CD4-positive, alpha-beta T cell treated with Interleukin-1 beta for 1 hour (primary cell): ENCODE measurements at places on chromosomes 2 and 18.

DNA sequence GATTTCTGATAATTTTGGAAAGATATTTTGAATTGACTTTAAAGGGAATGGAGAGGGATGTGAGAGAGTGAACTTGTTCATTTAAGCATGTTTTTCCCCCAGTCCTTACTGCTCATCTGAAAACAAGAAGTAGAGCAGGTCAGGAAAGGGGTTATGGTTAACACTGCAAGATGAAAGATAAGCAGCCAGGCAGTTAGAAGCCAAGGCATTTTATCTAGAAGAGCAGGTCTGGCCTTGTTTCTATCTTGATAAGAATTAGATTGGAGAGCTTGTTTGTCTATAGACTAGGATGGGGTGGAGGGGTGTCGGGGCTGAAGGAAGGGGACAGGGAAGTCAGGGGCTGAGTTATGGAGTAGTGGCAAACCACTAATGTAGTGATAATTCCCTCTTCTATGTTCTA lies 171.6 kb downstream of the IKZF2 start:
- no peak for DNase-seq

DNA sequence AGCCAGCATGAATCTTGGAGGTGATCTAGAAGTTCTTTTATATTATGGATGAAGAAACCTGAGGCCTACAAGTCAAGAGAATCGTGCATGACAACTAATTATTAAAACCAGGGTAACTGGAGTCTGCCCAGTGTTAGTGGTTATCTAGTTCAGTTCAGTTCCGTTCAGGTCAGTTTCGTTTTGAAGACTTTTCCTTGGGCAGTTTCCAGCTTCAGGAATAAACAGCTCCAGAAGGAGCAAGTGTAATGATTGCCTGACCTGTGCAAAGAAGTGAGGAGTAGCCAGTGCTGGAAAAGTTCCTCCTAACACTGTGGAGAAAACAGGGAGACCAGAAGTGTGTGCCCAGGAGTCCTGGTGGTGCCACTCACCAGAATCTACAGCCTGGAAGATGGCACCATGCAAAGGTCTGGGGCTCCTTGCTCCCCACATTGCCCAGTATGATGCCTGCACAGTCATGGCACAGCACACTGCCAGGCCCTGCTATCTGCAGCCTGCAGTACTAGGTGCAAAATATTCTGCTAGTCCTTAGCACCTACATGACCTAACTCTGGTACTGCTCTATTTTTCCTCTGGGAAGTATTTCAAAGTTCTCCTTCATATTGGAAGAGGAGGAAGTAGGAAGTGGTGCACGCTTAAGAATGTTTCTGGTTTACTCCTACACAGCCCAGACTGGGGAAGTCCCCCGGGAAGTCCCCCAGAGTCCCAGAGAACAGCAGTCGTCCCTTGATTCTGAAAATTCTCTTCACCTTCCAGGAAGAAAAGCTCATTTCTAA lies 65.8 kb downstream of the SUMO1 start:
- peak; percentile 10 for DNase-seq

- no peak for DNase-seq
Observed at GRCh38 chr2:129056309-129056958, 737.8 kb upstream of the HS6ST1 start.

- DNase-seq: peak; percentile 10
Observed at GRCh38 chr2:232839411-232840079, 30.5 kb upstream of the SNORC start.

DNA sequence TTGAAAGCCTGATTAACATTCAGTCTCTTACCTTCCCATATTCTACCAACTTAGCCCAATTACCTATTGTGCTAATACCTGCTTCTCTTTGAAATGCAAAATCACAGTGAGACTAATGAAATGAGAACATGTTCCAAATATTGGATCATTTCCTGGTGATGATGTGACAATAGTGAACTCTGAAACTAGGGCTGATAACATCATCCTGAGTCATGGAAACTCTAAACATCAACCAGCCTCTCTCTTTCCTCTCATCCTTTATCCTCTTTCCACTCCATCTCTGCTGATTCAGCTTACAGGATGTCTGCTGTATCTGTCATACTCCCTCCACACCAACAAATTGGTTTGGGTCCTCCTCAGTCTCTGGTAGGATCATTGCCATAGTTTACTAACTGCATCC lies 98.8 kb upstream of the NCKAP5 start:
- no peak for DNase-seq

GRCh38 chr18:11548916-11549551 lies 60.4 kb upstream of the SLC35G4 start:
- DNase-seq: no peak

DNA sequence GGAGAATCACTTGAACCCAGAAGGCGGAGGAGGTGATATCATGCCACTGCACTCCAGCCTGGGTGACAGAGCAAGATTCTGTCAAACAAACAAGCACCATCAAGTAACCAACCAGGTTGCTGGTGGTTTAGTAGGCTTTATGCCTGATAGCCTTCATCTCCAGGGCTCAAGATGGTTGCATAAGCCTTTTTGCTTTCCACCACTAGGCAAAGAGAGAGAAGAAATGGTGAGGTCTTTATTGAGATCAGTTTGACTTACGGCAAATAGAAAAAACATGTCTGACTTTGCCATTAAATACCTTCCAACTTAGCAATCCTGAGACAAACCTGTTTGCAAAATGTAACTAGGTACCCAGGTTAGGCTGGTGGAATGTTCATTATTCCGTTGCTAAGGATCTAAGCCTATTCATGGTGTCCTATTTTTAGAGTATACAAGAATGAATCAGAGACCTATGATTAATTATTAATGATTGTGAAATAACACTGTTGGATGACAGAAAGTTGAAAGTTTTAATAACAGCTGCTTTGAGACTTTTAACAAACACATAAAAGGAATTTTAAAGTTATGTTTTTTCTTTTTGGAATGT lies 53.5 kb upstream of the SLC38A11 start:
- no peak for DNase-seq

GRCh38 chr2:102826904-102827303 lies 65.1 kb downstream of the TMEM182 start:
- DNase-seq: no peak

DNA sequence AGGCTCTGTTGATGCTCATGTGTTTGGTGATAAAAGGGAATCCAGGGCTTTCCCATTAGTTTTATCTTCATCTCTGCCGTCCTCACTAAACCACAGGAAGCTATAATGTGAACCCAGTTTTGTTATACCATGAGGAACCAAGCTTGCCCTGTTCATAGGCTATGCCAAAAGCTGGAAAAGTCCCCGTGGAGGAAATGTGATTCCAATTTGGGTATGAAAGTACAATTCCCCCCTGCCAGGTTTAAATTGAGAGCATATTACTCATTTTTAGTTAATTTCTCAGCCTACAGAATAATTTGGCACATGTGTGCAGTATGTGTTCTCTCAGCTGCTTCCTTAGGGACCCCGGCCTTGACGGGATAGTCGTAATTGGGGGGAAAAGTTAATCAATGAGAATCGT lies 327.4 kb downstream of the RND3 start:
- no peak for DNase-seq

DNA sequence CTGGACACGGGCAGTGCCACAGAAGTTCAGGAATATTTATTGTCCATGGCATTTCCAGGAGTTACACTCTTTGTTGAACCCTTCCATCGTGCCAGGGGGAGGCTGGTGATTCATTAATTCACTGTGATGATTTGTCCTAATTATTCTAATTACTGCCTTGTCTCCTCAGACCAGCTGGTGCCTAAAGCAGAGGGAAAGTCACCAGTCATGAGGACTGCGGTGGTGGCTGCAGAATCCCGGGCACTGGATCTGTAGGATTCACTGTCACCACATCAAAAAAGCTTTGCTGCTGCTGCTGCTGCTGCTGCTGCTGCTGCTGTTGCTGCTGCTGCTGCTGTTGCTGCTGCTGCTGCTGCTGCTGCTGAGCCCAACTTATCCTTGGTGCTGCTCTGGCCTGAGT lies 908.2 kb downstream of the TSN start:
- DNase-seq: no peak

- DNase-seq: no peak
Observed at GRCh38 chr2:55840460-55840859, 83.1 kb downstream of the EFEMP1 start.

DNA sequence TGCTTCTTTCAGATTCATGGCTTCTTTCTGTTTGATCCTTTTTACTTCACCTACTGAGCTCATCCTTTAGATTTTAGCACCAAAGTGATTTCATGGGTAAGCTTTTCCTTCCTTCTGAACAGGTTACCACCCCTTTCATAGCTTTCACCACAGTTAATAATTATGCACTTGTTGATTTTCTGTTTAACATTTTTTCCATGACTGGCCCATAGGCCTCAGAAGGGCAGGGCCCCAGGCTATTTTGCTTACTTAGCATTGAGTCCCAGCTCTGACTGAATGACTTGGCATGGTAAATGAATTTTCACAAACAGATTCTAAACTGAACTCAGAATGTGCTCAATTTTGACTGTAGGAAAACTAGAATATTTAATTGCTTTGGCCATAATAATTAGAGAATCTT lies 177.0 kb downstream of the GCA start:
- DNase-seq: no peak

- no peak for DNase-seq
Observed at GRCh38 chr2:121171625-121172119, 113.3 kb downstream of the TFCP2L1 start.

DNA sequence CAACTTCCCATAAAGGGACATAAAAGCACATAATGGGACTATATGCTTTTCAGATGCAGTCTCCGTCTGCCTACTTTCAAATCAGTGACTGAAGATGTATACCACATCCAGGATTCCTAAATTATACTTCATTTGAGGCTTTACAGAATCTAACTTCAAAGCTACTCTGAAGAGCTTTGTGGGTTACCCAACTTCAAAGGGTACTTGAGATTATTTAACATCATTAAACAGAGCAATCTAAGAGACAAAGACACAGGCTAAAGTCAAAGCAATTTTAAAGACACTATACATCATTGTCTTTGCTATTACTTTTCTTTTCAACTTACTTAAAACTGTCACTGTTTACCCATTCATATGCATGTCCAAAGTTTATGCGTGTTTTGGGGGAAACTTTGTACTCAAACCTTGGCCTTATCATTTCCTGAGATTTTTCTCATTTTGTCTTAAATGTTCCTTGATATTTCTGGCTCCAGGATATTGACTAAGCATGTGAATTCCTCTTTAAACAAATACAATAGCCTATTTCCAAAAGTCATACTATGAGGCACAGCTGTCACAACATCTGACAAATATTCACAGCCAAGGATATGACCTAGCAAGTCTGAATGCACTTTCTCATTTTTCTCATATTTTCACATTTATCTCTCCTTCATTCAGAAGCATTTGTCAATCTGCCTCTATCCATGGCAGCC lies 1985.1 kb upstream of the PIK3C3 start:
- DNase-seq: no peak

- no peak for DNase-seq
Observed at GRCh38 chr2:172561270-172561669, 5.4 kb downstream of the PDK1 start.

GRCh38 chr18:69981948-69982347 lies 34.3 kb upstream of the CD226 start:
- no peak for DNase-seq

DNA sequence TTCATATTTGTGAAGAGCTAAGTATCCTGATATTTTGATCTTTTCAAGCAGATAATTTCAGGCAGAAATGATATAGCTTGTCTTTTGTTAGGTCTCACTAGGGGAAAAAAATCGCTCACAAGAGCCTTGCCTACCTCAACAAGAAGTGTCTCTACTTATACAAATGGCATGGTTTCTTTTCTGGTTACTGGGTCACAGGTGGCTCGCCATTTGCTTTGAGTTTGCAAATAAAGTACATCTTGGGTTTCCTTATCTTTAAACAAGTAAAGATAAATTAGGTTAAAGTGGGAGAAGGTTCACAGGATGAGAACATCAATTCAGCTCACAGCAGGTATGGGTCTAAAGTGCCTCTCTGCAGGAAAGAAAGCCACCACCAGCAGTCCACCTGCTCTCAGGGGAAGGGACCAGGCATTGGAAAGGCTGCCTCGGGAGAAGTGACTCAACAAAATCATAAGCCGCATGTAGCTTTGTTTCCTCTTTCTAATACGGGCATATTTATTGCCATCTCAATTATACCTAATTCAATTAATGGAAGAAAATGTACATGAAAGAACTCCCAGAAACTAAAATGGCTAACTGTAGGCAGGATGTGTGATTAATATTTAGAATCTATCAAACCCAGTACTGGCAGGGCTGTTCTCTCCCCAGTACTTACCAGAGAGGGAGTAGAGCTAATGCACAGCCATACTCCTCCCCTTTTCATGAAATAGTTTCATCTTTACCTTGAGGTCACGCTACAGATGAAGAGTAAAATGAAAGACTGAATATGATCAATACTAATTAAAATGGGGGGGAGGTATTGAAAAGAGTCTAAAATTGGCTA lies 28.3 kb downstream of the CDC42EP3 start:
- no peak for DNase-seq

DNA sequence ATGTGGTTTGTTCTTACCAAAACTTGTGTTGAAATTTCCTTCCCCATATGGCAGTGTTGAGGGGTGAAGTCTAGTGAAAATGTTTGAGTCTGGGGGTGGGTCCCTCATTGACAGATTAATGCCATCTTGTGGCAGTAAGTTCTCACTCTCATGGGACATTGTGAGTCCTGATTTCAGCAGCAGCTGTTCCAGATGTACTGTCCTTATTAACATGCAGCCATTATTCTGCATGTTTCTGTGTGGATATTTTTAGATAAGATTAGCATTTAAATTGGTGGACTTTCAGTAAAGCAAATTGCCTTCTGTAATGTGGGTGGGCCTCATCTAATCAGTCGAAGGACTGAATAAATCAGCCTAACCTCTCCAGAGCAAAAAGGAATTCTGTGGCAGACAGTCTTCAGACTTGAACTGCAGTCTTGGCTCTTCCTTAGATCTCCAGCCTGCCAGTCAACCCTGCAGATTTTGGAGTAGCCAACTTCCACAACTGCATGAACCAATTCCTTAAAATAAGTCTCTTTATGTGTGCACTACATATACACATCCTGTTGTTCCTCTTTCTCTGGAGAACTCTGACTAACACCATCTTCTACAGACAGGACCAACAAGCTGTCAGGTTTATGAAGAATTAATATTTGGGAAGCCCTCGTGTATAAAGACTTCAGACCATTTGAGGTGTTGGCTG lies 138.7 kb upstream of the ZNF516 start:
- DNase-seq: no peak

- DNase-seq: no peak
Observed at GRCh38 chr2:98926601-98927000, 9.4 kb downstream of the CRACDL start.

DNA sequence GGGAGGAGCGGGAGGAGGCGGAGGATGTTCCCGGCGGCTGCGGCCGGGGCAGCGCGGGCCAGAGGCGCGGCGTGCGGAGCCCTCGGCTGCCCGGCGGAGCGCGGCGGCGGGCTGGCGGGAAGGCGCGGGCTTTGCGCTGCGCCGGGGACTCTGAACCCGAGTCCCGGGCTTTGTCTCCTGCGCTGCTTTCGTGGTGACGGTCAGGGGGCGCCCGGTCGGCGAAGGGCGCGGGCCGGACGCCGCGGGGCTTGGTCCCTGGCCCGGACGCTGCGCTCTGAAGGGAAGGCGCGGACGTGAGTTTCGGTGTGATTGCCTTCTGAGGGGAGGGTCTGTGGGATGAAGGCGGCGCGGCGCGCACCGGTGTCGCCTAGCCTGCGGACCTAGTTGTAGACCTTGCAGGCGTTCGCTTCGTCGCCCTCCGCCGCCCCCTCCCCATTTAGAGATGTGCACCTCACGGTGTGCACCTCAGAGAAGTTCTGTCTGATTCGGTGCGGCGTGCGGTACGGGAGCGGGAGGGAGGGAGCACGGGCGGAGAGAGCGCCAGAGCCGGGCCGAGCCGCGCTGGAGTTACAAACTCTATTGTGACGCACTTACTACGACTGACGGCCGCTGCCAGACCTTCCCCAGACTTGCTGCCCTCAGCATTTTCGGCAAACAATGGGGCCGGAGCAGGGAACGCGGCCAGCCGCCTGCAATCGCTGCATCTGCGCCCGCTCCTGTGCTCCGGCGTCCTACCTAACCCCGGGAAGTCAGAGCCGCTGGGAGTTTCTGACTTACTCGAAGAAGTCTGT lies 2.1 kb downstream of the BCL2L11 start:
- DNase-seq: peak; percentile 53
